ENCODE measurements at places on chromosomes 4 and X.

DNA sequence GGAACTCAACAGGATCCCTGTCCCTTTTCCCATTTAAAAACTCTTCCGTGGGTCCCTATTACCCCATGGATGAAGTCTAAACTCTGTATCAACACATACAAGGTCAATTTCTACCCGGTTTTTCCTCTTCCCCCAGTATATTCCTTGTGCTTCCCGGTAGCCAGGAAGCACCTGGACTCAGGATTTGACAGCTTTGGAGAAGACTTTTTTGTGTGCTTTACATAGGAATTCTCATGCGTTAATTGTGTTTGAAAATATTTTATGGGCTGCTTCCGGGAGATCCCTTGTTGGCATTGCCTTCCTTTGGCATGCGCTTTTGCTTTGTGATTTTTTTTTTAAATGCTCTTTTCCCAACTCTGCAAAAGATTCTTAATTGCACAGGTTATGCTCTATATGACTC is 7.2 kb downstream of the SMS start:
- DNase-seq: no peak

- no peak for DNase-seq
Observed at GRCh38 chrX:35023683-35024082, 81.1 kb downstream of the FAM47B start.

DNA sequence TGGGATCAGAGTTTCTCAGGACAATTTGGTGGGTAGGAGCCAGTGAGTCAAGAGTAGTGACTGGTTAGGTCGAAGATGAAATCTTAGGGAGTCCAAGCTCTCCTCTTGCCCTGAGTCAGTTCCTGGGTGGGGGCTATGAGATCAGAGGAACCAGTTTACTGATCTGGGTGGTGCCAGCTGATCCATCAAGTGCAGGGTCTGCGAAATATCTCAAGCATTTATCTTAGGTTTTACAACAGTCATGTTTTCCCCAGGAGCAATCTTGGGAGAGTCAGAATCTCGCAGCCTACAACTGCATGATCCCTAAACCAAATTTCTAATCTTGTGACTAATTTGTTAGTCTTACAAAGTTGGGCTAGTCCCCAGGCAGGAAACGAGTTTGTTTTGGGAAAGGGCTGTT is 1833.2 kb upstream of the PCDH7 start:
- DNase-seq: peak; percentile 6

DNA sequence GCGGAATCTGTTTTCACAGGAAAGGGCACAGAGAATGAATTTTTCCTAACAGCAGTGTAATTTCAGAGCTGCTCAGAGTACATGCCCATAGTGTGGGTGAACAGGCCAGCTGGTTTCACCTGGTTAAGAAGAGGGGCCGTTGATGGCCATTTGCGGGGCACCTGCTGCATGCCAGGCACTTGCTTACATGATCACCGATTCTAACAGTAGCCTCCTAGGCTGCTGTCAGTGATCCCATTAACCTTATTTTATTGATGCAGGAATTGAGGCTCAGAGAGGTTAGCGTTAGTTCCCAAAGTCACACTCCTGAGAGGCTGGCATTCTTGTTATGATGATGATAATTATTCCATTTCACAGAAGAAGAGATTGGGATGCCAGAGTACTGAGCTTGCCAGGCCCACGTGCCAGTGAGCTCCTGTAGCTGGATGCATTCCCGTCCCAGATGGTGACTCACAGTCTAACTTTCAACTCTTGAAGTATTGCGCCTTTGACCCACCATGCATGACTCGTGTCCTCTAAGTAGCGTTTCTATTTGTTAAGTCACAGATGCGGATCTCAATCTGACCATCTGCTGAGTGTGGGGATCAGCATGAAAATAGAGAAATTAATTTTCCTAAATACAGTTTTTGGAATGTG is 76.5 kb downstream of the PSAPL1 start:
- DNase-seq: peak; percentile 89

- DNase-seq: no peak
Observed at GRCh38 chrX:28946846-28947245, 359.6 kb downstream of the IL1RAPL1 start.

DNA sequence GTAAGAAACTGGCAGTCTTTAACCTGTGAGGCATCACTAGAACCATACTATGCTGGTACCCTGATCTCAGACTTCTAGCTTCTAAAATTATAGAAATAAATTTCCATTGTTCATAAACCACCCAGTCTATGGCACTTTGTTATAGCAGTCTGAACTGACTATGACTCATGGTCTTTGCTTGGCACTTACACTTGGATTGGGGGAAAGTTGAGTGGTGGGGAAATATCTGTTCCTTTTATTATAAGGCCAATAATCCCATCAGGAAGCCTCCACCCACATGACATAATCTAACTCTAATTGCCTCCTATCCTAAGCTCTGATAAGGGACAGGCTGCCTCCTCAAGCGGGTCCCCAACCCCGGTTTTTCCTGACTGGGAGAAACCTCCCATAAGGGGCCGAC is 61.4 kb upstream of the PACRGL start:
- DNase-seq: no peak

DNA sequence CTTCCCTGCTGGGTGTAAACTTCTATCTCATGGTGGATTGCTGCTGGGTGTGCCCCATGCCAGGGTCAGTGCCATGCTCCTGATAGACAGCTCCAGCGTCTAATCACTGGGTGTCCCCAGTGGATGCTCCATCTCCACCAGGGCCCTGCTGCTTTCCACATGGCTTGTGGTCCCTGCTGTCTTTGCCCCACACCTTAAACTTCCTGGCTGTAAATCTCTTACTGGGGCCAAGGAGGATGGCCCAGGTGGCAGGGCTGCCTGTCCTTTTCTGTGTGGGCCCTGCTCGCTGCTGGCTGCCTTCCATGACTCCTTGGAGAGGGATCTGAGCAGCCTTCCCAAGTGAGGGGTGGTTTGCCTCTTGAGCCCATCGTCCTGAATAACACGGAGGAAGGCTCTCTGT is 51.8 kb downstream of the RGS12 start:
- no peak for DNase-seq

DNA sequence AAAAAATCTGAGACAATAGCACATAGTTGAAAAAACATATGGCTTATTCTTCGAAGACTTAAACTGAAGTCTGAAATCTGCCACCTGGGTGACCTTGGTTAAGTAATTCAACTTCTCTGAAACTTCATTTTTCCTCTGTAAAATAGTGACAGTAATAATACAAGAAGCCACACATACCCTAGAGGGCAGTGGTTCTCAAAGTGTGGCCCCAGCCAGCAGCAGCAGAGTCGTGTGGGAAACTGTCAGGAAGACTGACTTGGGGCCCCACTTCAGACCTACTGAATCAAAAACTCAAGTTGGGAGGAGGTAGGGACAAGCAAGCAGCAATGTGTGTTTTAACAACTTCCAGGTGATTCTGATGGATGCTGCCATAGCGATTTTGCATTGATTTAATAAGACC is 249.9 kb downstream of the HNRNPD start:
- no peak for DNase-seq

DNA sequence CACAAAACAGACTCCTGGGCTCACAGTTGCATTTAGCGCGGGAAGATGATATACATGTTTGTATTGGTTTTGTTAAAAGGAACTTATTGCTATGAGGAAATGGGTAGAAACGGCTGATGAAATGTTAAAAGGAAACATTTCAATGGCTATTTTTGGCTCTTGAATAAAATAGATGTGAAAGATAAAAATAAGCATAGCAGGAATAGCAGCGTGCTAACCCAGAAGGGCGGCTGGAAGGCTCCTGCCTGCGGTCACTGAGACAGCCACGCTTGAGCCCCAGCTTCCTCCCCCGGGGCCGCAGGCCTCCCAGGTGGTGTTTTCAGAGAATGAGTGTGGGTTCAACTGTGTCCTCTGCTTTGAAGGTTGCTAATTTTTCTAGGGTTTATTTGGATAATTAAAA is 35.0 kb upstream of the CLCN4 start:
- no peak for DNase-seq

DNA sequence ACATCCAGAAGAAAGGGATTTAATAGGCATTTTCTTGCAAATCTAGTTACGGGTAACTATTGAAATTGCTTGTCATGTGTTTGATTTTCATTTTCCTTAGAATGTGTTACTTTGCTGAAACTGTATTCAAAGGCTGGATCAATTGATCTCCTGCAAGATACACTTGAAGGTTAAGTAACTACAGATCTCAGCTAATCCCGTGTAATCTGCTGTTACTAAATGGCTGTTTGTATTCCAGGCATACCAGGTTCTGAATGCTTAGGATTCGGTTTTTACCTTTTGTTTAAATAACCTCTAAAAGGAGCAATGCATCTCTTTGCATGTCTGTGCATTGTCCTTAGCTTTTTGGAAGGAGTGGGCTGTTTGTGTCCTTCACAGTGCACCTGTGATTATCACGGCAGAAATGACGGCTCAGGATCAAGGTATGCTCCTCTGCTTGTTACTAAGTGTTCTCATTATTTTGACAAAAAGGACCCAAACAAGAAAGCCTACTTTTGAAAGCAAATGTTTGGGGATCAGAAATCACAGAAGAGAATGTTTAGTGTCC is at the start of gene LRIT3:
TSS of gene LRIT3 (plus strand) at position 212 of the 547 bp plus-strand sequence. CDS start at position 307, 95 bp downstream.
- DNase-seq: no peak

GRCh38 chr4:6111354-6111960 is 88.9 kb downstream of the JAKMIP1 start:
- DNase-seq: no peak

- peak; percentile 69 for DNase-seq
Observed at GRCh38 chr4:70473679-70474078, 1.7 kb downstream of the MUC7 start.

DNA sequence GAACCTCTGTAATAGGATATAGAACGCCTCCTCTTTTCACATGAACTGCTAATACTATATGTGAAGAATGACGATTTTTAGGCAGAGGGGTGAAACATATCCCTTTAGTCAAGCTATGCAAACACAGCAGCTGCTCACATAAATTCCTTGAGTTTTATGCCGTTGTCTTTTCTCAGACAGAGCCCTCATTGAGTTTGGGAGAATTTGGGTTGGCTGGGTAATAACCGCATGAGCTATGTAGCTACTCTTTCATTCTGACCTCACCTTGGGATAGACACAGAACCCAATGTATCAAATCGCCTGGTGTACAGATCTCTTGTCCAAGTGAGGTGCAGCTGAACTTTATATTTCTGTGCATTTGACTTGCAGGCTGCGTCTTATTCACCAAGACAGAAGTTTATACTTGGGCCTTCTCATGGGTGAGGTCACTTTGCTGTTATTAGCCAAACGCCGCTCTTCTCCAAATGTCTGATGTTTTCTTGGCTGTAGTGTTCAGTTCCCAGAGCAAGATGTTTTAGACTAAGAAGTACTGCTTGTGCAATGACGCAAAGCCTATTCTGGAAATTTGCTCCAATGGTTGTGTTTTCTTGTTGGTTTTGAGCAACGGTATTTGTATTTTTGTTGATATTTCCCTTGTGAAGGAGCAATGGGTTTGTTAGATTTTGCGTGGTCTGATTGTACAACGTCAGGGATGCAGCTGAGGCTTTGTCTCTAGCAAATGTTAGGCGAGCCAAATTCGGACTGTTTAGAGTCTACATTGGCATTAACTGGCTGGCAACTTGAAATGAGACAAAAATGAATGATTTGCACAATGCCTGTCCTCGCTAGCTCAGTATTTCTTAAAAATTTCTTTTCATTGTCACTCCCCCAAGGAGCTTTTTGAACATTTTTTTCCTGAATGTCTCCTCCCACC is 11.2 kb upstream of the SPARCL1 start:
- DNase-seq: no peak

- peak; percentile 66 for DNase-seq
Observed at GRCh38 chrX:23803931-23804381, 21.0 kb downstream of the SAT1 start.

DNA sequence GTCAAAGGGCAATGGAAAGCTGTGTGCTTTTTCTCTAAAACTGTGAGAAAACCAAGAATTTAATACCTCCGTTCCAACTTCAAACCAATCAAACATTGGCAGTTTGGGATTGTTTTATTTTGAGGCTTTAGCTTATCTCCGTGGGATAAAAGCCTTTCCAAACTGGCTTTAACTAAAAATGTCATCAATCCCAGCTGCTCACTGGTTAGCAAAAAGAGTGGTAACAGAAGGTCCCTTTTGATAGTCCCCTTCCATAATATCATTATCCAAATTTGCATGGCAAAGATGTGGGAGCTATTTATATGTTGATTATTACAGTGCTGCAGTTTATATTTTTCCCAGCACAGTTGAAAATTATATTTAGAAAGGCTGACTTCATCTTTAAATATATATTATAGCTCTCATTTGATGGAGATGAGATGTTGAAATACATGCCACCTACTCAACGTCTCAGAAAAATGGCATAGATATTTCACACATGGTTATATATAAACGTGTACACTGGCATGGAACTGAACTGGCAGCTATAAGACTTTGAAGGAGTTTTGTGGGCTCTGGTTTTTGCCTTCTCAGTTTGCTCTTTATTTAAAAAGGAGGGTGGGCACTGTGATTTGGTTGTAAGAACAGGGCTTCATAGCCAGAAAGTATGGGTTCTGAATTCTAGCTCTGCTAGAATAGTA is 707.1 kb upstream of the SLIT2 start:
- DNase-seq: no peak

DNA sequence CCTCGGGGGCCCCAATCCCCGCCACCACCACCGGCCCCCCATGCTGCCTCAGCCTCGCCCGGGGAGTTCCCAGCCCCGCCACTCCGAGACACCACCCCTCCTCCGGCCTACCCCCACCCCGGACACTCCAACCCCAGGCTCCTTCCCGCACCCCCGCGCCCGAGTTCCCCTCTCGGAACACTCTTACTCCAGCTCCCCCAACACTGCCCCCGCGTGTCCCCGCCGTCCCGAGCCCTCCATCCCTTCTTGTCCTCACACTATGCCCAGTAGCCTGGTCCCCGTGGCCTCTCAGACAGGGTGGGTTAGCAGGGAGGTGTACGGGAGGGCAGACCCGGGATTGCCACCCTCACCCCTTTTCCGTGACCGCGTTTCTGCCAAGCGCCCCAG is 276.1 kb downstream of the BCOR start:
- DNase-seq: no peak

- peak; percentile 59 for DNase-seq
Observed at GRCh38 chr4:2800691-2801596, 8.1 kb downstream of the SH3BP2 start.

DNA sequence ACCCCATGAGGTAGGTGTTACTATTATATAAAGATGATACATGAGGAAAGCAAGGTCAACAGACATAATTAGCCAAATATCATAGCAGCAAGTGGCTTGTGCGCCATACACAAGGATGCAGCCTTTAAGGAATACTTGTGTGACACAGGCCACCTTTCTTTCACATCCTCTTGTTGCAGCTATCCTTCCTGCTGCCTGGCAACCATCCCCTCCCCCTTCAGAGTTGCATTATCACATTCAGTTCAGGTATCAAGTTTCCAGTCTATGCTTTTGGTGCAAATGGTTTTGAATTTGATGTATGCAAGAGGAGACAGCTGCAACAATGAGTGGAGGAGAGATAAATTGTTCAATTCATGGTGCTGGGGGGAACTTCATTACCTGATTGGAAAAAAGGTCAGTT is 6.4 kb downstream of the ZCCHC18 start:
- no peak for DNase-seq

DNA sequence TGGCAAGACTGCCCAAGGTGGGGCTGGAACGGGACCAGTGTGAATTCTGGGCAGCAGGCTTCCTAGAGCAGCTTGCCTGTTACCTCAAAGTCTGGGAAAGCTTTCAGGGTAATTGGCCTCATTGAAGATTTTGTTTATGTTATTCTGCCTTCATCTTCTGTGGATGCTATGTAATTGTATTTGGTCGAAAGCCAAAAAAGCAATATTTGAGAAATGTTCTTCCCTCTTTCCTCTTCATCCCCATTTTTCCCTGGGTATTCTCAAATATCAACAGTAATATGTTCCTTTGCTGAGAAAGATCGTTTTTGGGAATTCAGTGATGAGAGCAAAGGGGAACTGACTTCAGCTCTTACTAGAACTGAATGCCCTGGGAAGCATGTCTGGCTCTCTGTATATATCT is 12.9 kb downstream of the TMEM131L start:
- no peak for DNase-seq
